Panc1 (cell line): ENCODE measurements at places on chromosomes 3 and 15.

DNA sequence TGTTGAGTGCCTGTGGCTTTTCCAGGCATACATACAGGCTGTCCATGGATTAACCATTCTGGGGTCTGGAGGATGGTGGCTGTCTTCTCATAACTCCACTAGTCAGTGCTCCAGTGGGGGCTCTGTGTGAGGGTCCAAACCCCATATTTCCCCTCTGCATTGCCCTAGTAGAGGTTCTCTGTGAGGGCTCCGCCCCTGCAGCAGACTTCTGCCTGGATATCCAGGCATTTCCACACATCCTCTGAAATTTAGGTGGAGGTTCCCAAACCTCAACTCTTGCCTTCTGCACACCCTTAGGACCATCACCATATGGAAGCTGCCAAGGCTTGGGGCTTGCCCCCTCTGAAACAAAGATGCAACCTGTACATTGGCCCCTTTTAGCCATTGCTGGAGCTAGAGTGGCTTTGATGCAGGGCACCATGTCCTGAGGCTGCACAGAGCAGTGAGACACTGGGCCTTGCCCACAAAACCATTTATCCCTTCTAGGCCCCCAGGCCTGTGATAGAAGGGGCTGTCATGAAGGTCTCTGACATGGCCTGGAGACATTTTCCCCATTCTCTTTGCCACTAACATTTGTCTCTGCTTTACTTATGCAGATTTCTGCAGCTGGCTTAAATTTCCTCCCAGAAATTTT, 400.1 kb upstream of the MDFIC2 start:
- no peak for DNase-seq

DNA sequence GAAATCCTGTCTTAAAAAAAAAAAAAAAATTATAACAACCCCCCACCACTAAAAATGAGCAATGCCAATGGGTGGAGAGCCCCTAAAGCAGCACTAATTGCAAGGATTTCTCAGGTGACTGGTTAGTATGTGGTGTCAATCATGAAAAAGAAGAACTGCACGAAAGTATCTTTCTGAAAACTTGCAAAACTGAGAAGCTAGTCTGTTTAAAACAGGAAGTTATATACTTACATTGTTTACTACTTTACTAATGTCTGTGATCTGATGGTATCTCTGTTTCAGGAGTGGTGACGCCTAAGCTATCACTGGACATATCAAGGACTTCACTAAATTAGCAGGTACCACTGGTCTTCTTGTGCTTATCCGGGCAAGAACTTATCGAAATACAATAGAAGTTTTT, at the start of gene CCR3:
TSS of gene CCR3 (plus strand) at position 341 of the 400 bp plus-strand sequence. CDS start 22,699 bp downstream, outside the sequence.
- DNase-seq: no peak

DNA sequence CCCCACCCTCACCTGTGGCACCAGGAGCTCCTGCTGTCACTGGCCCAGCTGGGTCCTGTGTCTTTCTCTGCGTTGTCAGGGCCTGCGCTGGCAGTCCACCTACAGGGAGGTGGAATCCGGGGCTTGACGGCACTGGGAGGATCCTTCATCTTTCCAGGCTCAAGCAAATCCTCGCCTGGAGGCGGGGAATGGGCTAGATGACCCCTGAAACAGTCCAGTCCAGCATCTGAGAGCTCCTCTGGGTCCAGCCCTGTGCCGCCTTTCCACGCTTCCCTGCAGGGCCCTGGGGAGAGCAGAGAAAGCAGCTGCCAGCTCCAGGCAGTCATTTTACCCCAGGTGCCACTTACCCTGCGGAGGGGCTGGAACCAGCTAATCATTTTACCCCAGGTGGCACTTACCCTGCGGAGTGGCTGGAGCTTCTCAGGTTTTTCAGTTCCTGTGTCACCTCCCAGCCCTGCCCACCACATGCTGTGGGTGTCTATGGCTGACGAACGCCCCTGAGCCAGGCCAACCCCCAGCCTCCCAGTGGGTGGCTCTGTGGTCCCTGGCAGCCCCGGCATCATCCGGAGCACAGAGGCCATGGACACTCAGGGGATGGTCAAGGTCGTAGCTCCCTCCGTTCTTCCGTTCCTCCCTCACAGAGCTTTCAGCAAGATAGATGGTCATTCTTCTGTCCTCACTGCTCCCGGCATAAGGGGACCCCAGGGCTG, 17.9 kb upstream of the ADIPOQ start:
- DNase-seq: no peak

DNA sequence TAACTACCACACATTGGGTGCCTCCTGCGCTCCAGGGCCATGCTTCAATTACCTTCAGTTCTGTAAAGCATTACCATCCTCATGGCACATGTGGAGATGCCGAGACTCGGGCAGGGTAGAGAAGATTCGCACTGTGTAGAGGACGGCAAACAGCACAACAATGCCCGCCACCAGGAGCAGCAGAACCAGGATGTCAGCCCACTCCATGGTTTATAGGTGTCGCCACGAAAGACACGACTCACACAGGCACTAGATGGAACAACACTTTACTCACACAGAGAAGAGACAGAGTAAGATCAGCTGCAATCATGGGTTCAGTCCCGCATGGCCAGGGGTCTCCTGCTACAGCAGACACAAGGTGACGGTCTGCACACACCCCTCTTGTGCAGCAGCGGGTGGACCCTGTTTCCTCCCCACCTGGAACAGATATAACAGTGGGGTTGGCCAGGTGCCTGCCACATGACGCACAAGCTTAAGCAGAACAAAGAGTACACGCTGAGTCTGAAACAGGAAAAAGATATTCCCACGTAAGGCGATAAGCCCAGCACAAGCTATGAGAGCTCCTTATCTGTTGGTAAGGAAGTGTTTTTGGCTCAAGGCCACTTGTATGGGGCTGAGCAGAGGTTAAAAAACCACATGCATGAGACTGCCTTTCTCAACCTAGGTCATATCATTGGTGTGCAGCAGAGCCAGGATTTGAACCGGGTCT, 2.5 kb upstream of the TBC1D21 start:
- no peak for DNase-seq

DNA sequence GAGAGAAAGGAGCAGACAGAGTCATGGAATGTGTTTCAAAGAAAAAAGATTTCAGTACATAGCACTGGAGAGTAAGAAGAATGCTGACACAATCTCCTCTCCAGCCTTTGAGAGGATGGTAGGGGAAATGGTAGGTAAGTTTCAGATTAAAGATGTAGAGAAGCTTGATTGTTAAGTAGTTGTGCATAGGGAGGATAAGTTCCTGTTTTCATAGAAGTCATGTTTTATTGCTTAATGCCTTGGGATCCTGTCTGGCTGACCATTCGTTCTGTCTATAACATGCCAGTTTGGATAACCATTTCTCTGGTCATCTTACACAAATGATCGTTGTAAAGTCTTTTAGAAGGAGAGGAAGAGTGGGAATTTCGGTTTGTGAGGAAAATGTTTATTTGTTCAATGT, 95.7 kb upstream of the IGSF10 start:
- no peak for DNase-seq

- no peak for DNase-seq
Measured at GRCh38 chr3:124601190-124601589, 129.1 kb upstream of the UMPS start.

GRCh38 chr3:134253475-134254226, 3.0 kb upstream of the RYK start:
- no peak for DNase-seq

DNA sequence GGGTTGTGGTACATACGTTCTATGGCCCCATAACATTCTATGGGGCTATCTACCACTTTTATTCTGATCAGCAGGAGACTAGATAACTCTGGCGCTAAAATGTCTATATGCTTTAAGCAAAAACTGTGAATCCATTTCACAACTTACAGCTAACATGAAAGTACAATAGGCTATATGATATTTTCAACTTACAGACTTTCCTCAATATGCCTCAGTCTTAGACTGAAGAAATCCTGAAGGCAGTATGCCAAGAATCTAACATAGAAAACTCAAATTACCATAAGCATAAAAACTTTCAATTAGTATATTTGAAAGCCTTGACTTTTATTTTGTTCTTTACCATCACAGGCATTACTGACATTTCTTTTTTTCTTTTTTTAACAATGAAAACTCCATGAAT, 81.4 kb downstream of the CBLB start:
- DNase-seq: no peak

- DNase-seq: no peak
Measured at GRCh38 chr3:168029705-168030104, 66.0 kb downstream of the GOLIM4 start.

DNA sequence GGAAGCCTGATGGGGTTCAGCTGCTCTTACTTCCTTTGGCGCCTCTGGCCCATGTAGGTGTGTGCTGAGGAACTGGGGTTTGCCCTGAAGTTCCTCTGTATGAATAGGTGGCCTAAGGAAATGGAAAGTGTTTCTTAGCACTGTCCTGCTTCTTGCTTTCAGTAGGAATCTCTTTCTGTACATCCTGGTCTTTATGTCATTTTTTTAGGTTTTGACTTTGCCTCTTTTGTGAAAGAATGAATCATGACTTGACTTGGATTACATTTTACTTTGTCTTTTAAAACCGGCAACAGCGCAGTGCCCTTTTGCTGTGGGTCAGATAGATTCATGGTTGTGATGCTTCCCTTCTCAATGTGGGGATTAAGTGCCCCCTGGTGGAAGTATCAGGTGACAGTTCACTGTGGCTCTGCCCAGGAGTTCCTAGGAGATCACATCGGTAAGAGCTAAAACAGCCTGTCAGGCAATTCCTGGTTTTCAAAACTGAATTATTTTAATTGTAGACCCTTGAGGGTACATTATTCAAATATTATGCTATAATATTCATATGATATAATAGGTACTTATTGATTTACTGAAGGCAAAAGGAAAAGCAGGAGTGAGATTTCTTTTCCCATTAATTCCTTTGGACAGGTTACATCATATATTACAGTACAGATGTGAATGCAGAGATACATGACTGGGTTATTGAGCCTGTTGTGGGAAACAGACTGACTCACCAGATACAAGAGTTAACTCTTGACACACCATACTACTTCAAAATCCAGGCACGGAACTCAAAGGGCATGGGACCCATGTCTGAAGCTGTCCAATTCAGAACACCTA, 95.4 kb downstream of the HCN4 start:
- DNase-seq: peak; percentile 45

GRCh38 chr3:120025520-120025919, 68.7 kb downstream of the GSK3B start:
- DNase-seq: no peak

DNA sequence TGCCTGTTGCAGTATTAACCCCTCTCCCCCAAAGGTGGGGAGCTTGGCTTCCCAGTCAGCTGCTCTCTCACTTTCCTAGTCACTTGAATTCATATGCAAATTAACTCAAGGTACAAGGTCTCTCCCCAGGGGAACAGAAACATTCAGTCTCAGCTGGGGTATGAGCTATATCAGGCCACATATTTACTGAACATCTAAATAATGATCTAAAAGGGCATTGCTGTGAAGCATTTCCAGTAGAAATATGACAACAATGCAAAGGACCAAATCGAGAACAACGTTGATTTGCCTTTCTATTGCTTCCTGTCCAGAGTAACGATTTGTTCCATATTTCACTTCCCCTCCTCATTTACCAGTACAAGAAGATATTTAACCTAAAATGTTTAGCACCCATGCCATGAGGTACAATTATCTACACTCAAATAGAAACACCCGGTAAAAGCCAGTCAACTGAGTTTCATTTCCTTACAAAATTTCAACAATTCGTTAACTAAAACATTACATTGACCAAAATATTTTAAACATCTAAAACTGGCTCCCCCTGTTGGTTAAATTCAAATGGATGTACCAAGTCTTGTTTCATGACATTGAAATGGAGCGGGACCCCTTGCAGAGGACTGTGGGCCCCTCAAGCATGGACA, 36.5 kb upstream of the KLHL6 start:
- no peak for DNase-seq

DNA sequence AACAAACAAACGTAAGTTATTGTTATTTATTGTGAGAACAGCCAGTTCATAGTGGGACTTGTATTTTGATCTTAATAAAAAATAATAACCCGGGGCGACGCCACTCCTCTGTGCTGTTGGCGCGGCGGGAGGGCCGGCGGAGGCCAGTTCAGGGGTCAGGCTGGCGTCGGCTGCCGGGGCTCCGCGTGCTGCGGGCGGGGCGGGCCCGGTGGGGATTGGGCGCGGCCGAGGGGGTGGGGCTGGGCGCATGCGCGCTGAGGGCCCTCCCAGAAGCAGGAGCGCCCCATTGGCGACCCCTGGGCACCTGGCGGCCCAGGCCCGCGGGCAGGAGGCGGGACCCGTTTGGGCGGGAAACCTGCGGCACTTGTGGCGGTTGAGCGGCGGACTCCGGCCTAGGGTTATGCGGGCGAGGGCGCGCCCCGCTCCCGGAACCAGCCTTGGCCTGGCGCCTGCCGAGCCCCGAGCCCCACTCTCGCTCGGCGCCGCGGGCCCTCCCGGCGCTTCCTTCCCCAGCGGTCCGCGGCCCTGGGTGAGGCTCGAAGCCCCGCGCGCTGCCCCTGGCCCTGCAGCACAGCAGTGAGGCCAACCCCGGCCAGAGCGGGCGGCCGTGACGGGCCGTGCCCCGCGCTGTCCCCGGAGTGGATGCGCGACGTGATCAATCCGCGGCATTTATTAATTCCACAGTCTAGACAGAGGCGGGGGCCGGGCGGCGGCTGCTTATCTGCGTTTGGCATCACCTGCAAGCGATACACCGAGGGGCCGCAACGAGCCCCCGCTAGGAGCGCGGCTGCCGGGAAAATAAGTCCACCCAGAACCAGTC, 6.0 kb downstream of the ISL2 start:
- DNase-seq: no peak

GRCh38 chr3:112505907-112506306, 6.6 kb upstream of the BTLA start:
- no peak for DNase-seq

- no peak for DNase-seq
Measured at GRCh38 chr3:68957895-68958294, 25.5 kb upstream of the TAFA4 start.

GRCh38 chr3:63364910-63365309, 86.8 kb downstream of the SYNPR start:
- no peak for DNase-seq

DNA sequence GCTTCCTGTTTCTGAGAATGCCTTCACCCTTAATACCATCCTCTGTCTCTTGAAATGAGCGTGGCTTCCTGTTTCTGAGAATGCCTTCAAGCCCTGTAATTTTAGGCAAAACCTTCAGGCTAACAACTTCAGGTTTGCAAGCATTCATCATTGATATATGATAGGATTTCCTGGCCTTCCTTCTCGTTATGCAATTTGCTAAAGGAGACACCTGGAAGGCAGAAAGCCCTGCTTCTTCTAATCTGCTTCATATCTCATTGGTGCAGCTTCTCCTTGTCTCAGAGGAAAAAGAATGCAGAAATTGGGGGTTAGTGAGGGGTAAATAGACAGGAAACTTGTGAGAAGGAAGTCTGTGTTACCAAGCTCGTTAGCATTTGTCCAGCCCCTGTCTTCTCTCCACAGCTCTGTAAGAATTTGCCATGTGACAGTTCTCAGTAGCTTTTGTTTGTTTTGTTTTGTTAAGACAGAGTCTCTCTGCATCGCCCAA, 7.3 kb downstream of the ARL6IP5 start:
- no peak for DNase-seq

GRCh38 chr3:184231671-184232070, 2.3 kb downstream of the VWA5B2 start:
- DNase-seq: no peak

GRCh38 chr3:73148206-73148605, 86.7 kb downstream of the EBLN2 start:
- no peak for DNase-seq
